ENCODE measurements at places on chromosomes 12 and 14.

GRCh38 chr12:5456030-5456429 is 24.1 kb downstream of the NTF3 start:
- no peak for DNase-seq

- no peak for DNase-seq
Measured at GRCh38 chr12:104435175-104435574, 21.6 kb upstream of the CHST11 start.

DNA sequence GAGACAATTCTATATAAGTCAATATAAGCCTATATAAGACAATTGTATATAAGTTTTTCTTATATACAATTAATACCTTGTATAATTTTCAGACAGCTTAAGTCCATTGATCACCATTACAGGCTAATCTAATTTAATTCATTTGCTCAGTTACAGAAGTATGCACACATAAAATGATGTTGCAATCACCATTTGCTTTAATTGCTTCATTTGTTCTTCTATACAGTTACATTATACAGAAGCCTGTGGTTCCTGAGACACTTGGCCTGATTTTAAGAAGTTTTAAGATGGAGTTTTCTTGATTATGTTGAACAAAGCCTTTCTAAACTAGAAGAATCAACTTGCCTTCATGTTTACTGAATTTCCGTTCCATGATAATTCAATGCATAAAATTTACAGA is 314.6 kb upstream of the PDE3A start:
- DNase-seq: no peak

DNA sequence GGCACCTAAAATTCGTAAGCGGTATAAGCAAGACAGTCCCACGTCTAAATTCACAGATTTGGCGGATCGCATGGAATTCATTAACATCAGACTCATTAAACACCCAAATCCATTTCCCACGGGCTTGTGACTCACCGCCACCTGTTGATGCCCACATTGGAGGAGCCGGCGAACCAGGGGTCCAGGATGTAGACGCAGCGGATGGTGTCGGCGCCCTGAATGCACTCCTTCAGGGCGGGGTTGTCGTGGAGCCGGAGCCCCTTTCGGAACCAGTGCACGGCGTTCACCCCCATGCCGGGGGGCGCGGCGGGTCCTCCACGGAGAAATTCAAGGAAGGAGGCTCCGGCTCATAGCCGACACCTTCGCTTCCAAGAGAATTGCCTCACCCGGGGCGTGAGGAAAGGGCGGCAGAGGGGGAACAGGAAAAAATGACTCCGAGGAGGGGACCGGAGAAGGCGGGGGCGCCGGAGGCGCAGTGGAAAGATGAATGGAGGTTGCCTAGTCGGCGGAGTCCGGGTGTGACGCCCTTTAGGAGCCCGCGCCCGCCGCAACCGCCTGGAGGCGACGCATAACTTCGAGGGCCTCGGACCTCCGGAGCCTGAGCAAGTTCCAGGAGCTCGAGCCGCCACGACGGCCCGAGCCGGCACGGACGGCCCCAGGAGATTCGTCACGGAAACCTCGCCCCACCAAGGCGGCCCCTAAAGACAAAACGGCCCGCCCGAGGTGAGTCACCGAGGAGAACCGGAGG is 506 bp downstream of the CRY1 start:
- DNase-seq: no peak

DNA sequence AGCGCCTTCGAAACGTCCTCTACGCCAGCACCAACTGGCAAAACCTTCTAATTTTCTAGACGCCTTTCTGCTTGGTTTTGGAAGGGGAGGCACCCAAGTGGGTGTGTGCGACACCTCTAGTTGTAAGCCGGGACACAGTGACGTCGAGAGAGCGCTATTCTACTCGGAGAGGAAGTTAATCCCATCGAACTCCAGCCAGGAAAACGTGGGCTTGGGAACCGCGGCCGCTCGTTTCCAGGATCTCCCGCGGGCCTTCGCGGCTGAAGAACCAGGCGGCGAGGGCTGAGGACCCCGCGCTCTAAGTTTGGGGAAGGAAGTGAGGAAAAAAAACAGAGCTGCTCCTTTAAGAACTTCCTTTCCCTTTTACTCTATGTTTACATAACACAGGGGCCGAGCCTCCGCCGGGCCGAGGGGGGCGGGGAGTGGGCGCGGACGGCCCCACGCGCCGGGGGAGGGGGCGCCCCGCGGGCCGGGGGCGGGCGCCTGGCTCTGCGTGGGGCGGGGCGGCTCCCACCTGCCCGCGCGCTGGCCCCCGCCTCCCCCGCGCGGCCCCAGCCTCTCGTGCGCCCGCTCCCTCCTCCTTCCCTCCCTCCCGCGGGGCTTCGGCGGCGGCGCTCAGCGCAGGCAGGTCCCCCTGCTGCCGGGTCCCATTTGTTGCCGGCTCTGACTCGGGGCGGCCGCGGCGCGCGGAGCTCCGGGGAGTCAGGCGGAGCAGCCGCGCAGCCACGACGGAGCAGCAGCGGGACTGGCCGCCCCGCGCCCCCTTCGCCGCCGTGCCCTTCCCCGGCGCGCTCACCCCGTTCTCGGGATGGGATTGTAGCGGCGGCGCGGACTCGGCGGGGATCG is at the start of gene PELI2:
Gene PELI2, plus strand, starts transcription at position 647 of the 846 bp plus-strand sequence. CDS start 250 bp downstream, outside the sequence.
- peak; percentile 83 for DNase-seq

All from AG20443 (cell line).